ENCODE measurements at places on chromosomes 12 and 14. TPM values are rescaled to one million over a fixed set of nuclear protein-coding genes. Genes with fewer than 3 reads are reported as not detected.

SLC25A47 gene
- total RNA-seq = 0.23 TPM

CISTR gene
- not detected for total RNA-seq

DNAI7 gene
- 0.35 TPM for total RNA-seq

CPNE6 gene
- total RNA-seq = 0.14 TPM

ANKRD33 gene
- not detected for total RNA-seq

GPR162 gene
- 0.46 TPM for total RNA-seq

RD3L gene
- not detected for total RNA-seq

DNA sequence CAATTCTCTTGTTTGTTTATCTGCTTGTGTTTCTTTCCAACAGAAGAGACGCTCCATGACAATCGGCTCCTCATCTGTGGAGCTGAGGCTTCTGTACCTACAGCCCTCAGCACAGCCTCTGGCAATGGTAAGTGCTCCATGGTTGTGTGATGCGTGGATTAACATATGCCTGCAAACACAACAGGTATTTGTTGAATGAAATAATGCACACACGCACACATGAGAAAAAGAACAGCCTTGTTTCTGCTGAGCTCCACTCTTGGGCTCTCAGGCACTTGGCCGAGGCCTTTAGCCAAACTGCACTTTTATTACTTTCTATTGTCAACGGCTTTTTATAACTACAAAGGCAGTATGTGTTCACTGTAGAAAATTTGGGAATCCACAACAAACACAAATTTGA is 120.4 kb upstream of the TMCC3 start:
- DNase-seq = no peak

- no peak for DNase-seq
Observed at GRCh38 chr12:27179400-27180214, 64.5 kb upstream of the STK38L start.

DNA sequence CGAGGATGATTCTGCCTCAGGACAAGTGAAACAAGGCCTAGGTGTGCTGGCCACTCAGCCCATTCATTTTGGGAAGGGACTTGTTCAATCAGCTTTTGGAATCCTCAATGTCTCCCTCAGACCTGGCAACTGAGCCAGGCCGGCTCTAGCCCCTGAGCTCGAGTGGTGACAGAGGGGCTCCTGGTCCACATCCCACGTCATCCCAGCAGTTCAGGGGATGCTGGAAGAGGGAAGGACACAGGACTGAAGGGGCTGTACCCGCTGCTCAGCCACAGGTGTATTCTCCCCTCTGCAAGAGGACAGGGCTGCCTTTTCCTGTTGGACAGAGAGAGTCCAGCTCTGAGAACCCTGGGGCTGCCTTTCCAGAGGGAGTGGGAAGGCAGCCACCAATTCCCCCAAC is 244.6 kb upstream of the SFSWAP start:
- DNase-seq = no peak

GRCh38 chr14:69363055-69363454 is 35.0 kb downstream of the ERH start:
- DNase-seq = no peak

- DNase-seq = no peak
Observed at GRCh38 chr14:94547151-94547680, 14.0 kb upstream of the SERPINA4 start.

- DNase-seq = no peak
Observed at GRCh38 chr12:59453475-59453874, 142.4 kb upstream of the SLC16A7 start.

DNA sequence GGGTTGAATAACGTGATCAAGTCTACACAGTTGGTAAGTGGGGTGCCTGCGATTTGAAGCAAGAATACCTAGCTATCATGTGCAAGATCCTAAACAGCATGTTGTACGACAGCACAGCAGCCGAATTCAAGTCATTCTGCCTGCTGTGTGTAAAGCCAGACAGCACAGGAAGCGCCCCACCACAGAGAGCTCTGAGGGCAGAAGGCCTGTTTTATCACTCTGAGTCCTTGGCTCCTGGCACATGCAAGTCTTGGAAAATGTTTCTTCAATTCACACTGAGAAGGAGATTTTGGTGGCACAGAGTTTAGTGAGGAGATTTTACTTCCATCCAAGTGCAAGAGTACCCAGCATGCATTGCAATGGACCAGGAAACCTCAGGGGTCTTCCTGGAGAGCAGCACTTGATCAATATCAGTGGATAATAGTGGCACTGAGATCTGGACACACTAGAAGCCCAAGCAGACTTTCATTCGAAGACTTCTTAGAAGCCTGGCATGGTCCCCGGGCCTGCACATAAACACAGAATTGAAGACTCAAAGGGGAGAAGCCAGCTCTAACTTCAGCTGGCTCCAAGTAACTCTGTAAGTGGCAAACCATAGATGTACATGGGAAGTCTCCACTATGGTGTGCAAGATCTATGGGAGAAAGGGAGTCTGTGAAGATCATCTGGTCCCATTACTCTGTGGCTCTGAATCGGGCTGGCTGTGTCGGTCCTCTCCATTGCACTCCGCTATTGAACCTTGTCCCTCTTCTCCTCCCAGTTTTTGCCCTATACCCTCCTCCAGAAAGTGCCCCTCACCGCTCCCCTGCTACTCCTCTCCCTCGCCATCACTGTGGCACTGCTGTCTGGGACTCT is 1.5 kb upstream of the KRT1 start:
- no peak for DNase-seq

- peak; percentile 80 for DNase-seq
Observed at GRCh38 chr14:92613008-92613658, 99.6 kb downstream of the RIN3 start.

- DNase-seq = no peak
Observed at GRCh38 chr14:89443042-89443629, 26.1 kb upstream of the FOXN3 start.

DNA sequence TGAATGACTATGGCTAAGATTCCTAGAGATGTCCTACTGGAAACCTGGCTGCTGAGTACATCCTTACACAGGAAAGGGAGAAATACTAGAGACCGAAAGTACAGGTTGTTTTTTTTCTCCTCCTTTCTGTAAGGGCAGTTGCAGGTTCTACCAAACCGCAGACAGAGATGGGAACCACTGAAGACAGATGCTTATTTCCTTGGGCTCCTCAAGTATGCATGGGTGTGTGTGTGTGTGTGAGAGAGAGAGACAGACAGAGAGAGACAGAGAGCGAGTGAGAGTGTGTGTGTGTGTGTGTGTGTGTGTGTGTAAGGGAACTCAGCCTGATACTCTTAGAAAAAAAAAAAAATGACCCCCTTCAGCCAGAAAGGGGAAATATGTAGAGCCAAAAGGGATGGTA is 42.5 kb downstream of the MAP4K5 start:
- DNase-seq = no peak

GRCh38 chr14:69263771-69264170 is 3.8 kb downstream of the GALNT16 start:
- DNase-seq = no peak

DNA sequence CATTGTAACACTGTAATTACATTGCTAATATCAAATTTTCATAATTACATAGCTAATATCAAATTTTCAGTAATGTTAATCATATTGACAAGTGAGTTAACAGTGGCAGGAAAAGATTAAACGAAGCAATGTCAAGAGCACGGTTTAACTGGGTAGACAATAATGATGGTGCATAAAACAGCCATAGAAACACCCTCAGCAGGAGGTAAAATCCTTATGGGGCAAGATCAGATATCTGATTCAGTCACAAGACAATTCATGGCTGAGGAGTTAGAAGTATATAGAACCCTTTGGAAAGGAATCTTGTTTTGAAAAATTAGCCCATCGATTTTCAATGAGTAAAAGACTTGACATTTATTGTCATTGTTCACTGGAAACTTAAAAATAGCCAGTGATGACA is 190.6 kb downstream of the SLC2A13 start:
- DNase-seq = no peak

- DNase-seq = no peak
Observed at GRCh38 chr12:22276867-22277266, 57.6 kb downstream of the ST8SIA1 start.

GRCh38 chr12:102119674-102120563 is at the start of the genes NUP37 and PARPBP:
TSS of gene NUP37 (minus strand) at chr12:102120114. CDS start at chr12:102118518, 1,596 bp downstream.
TSS of gene PARPBP (plus strand) at chr12:102120183. CDS start at chr12:102123889, 3,706 bp downstream.
- peak; percentile 91 for DNase-seq

GRCh38 chr14:61222388-61222787 is 58.8 kb downstream of the TMEM30B start:
- DNase-seq = no peak

DNA sequence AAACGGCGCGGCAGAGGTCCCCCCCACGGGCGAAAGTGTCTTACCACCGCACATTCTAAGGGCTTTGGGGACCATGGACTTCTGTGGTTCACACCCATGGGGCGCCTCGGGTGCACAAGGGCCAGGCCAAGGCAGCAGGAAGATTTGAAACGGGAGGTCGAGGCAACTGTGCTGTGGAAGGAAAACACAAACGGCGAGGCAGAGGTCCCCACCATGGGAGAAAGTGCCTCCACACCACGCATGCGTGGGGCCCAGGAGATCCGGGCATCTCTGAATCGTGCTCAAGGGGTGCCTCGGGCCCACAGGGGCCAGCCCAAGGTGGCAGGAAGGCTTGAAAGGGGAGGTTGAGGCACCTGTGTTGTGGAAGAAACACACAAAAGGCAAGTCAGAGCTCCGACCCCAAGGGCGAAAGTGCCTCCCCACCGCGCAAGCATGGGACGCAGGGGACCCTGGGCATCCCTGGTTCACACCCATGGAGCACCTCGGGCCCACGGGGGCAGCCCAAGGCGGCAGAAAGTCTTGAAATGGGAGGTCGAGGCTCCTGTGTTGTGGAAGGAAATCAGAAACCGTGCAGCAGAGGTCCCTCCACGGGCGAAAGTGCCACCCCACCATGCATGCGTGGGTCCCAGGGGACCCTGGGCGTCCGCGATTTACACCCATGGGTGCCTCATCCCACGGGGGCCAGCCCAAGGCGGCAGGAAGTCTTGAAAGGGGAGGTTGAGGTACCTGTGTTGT is 371.0 kb downstream of the ALG10 start:
- peak; percentile 48 for DNase-seq

DNA sequence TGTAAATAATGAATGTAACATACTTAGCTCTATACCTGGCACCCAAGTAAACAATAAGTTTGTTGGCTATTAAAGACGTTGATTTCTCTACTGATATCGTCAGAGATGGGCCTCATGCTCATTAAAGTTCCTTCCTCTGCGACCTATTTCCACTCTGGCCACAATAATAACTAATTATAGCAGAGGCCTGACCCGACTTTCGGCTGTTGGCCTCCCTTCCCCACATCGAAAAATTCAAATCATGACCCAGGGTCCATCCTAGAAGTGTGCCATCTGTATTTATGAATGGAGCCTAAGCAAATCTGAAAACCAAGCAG is 321 bp upstream of the USP30 start:
- DNase-seq = no peak

DNA sequence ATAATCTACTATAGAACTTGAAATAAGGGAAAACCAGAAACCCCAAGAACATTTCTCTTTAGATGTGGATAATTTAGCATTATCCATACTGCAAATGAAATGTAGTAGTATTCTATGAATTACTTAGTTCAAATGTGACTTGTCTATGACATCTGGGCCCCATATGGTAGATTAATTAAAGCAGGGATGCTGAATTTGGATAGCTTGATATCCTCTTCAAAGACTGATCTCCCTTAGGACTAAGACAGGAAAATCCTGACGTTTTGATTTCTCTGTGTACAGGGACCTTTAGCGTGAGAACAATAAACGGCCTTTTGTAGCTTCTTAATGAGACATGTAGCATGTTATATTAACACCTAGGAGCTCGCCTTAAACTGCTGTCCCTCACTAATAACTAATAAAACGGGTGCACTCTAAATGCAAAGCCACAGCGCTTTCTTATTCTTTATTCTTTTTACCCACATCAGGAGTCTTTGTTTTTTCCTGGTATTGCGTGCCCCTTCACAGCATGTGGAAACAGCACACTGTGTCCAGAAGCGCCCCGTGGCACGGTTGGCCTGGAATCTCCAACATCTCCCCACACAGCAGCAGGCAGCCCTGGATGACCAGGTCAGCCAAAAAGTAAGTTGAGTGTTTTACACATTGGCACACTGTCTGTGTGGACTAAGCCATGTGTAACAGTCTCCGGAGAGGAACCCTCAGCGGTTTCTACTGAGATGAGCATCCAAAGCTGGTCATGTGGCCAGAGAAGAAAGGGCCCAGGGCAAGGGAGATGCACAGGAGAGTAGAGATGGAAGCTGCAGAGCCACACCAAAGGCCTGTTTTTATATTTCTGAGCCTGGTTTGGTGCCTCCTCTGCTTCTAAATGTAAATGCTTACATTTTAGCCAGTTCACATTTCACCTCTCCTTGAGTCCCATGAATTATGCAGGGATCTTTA is 93.1 kb downstream of the SRGAP1 start:
- no peak for DNase-seq

DNA sequence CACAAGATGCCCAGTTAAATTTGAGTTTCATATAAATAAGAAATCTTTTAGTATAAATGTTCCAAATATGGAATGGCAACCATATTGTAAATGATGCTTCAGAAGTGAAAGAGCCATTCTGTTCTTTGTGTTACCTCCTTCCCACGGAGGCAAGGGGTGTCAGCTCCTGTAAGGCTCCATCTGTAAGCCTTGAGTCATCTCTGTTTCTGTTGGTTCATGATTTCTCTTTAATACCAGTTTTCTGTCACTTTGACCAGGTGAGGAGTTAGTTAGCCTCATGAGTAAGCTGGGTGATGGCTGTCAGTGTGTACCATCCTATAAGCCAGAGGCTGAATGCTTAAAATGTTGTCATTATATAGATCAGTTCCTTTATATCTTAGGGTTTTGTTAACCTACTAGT is 61.9 kb downstream of the TMEM30B start:
- no peak for DNase-seq

DNA sequence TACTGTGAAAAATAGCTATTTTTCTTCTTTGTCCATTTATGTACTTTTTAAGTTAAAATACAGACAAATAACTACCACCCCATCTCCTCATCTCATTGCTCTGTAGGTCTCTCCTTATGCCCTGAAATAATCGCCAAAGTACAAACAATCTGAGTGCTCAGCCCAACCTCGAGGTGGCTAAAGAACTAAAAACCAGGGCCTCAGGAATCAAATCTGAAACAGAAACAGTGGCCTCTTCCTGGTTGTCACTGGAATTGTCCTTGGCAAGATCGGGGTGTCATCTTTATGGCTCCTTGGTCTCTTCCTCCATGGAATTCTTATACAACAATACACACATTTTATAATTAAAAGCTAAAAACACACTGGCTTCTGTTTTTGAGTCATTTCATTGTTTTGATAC is 182.4 kb downstream of the ASCL1 start:
- no peak for DNase-seq

DNA sequence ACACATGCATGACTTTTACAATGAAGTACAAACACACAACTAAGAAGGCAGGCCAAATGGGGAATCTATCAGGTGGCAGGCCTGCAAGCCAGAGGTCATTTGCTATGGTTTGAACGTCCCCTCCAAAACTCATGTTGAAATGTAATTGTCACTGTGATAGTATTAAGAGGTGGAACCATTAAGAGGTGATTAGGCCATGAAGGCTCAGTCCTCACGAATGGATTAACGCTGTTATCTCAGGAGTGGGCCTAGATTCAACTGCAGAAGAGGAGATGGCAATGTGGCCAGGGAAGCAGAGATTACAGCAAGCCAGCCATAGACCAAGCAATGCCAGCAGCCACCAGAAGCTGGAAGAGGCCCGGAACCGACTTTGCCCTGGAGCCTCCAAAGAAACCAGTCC is 13.5 kb upstream of the ACTR6 start:
- DNase-seq = no peak

GRCh38 chr12:91406920-91407341 is 224.3 kb upstream of the DCN start:
- no peak for DNase-seq
